ENCODE measurements at places on chromosomes 4 and X. TPM values are rescaled to one million over a fixed set of nuclear protein-coding genes. Genes with fewer than 3 reads are reported as not detected.

- DNase-seq = peak; percentile 25
Measured at GRCh38 chr4:88352062-88352740, 26.5 kb upstream of the HERC6 start.

DNA sequence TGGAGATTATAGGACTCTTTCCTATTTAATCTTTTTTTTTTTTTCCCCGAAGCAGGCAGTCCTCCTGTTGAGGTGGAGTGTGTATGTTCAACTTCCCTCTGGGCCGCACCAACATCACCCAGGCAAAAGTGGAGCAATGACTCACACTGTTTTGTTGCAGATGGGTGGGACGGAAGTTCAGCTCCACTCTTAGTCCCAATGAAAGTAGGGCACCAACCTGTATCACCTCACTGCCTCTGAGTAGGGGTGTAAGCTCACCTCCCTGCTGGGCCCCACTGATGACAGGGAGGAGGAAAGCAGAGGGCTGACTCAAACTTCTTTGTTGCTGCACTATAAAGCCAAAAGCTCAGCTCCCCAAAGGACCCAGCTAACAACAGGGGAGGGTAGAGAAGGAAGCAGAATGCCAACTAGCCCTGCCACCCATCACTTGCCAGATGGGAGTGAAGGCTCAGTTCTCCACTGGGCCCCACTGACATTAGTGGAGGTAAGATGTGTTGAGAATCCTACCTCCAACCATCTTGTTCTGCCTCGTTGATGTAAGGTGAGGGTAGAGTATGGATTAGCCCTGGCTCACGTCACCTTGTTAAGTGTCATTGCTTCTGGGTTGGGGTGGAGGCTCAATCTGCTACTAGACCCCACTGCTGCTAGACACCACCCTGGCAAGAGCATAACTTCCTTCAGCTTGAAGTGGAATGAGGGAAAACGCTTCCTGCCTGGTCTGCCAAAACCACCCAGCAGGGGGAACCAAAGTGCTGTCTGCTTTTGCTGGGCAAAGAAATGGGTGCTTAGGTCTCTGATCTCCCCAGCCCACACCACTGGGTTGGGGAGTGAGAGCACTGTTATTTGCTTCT is 14.1 kb downstream of the RPS6KA3 start:
- peak; percentile 56 for DNase-seq

DNA sequence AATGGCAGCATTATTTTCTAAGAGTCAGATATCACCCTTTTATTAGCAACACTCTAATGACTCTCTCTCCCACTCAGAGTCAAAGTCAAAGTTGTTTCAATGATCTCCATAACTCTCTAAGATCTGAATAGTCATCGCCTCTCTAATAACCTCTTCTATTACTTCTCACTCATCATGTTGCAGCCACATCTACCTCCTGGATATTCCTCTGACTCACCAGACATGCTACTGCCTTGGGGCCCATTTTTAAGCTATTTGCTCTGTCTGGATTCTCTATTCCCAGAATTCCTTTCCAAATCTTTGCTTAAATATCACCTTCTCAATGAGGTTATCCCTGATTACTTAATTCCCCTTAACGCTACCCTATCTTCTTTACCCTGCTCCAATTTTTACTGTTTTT is 391.8 kb upstream of the MAGEB16 start:
- no peak for DNase-seq

- peak; percentile 21 for DNase-seq
Measured at GRCh38 chr4:16636912-16637630, 261.4 kb downstream of the LDB2 start.

GRCh38 chr4:150283689-150284088 is 205.4 kb downstream of the DCLK2 start:
- peak; percentile 82 for DNase-seq

DNA sequence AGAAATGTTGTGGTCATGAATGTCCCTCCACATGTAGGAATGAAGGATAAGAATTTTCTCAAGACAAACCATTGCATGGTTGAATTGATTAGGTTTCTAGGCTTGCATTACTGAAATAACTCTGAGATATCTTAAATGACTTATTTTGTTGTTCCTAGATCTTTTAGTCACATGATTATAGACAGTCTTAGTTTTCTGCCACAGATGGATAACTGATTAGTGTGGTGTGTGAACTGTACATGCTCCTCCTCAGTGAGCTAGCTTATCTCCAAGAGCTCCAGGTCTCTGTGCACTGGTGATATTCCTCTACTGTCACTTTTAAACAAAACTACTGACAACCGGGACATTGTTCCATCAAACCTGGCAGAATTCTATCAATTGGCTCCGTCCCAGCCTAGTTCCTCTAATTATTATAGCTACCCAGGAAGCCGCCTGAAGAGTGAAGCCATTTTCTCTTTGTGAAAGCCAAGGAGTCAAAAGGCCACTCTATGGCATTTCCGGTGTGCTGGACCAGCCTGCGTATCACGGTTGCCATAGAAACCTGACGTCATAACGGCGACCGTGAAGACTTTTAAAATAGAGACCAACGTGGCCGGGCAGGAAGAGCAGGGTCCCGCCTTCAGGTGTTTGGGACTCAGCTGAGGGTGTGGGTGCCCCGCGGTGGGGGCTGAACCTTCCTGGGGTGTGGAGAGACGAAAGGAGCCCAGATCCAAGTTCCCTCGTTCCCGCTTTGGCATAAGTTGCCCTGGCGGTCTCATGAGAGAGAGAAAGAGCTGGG is 28.1 kb downstream of the BEX3 start:
- DNase-seq = peak; percentile 79

DNA sequence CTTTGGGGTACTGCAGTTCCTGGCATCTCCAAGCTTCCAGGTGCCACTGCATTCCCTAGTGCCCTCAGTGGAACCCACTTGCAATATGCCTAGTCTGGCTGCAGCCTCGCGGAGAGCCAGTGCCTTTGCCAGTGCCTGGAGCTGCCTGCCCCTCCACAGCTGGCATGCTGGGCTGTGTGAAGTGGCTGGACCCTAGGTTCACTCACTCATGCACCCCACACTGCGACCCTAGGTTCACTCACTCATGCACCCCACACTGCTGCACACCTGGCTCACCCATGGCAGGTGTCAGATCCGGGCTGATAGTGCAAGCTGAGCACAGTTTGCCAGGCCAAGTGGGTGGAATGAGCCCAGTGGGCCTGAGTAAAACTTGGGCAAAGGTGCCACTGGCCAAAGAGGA is 253.0 kb upstream of the NDST4 start:
- DNase-seq = no peak

BRS3 gene
- total RNA-seq = not detected

DNA sequence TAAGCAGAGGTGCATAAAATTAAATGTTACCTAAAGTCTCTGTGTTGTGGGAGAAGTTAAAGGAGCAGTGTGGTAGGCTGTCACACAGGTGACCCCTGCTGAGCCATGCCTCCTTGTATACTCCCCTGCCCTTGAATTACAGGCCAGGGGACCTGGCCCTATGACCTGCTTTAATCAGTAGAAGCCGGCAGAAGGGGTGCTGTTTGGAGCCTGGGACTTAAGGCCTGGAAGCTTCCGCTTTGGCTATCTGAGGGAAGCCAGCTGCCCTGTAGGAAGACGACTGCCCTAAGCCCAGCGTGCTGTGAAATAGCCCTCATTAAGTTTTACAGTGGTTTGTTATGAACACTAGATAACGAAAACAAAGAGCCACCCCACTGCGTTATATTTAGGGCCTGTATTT is 34.1 kb downstream of the SPINK2 start:
- no peak for DNase-seq

GRCh38 chrX:121307449-121307848 is 260.0 kb downstream of the GLUD2 start:
- peak; percentile 18 for DNase-seq

DNA sequence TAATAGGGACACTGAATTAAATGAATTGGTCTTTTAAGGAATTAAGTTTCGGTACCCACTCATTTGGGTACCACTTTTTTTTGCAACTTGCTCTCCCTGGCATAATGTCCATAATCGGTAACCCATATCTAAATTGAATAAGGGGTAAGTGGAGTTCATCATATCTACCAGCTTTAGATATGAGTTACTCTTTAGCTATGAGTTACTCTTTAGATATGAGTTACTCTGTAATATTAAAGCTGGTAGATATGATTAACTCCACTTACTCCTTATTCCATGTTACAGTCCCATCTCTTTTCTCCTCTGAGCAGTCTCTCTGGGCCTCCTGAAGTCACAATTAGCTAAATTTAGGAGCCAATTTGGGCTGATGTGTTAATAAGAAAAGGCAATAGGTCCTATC is 85.7 kb downstream of the TEX13C start:
- DNase-seq = no peak

All from RPMI7951 (cell line).